Stimulated activated CD8-positive, alpha-beta memory T cell treated with anti-CD3 and anti-CD28 coated beads, Interleukin-7, amount 100 ng/mL, for 24 hours (primary cell): ENCODE measurements at places on chromosomes 1 and 21.
A peak's percentile ranks its signal among the peaks of the same experiment; 100 is the strongest.

DNA sequence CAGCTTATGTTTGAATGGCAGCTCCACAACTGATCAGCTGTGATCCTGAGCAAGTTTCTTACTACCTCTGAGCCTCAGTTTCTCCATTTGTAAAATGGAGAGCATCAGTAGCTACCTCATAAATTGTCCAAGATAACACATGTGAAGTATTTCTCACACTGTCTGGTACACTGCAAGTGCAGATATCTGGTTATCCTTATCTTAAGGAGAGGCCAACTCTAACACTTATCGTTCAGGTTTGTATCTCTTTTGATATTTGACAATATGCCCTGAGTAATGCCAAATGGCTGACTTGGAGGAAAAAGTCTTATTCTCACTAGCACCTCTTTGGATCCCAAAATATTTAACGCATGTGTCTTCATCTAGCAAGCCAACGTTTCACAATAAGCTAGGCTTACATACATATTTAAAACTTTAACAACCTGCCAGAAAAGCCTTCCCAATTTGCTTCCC is 2.7 kb downstream of the CSRP1 start:
- no peak for DNase-seq

- DNase-seq = no peak
Observed at GRCh38 chr1:174000371-174000770, 21.8 kb downstream of the RC3H1 start.

GRCh38 chr1:193747579-193747978 is 561.2 kb upstream of the B3GALT2 start:
- no peak for DNase-seq

DNA sequence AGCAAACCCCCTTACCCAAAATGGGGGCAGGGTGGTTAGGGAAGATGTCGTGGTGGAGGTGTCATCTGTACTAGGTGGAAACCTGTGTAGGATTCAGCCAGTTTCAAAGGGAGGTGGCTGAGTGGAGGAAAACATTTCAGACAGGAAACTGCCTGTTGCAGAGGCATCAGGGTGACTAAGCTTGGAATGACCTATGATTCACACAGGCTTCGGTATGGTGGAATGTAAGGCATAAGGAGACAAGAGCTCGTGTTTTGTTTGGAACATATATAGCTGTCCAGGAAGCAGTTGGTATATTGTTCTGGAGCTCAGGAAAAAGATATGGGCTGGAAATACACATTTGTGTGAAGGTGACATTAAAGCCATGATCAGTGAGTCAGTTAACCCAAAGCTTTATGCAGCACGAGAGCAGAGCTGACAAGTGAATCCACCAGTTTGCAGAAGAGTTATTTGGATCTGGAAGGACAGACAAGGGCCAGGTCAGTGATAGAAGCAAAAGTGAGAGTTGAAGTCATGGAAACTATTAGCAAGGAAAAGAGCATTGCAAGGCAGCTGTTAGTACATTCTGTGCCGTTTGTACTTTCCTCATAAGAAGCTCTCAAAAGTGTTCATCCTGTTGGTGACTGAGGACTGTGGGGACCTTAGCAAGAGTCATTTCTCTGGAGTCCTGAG is 12.2 kb downstream of the UTP25 start:
- no peak for DNase-seq

DNA sequence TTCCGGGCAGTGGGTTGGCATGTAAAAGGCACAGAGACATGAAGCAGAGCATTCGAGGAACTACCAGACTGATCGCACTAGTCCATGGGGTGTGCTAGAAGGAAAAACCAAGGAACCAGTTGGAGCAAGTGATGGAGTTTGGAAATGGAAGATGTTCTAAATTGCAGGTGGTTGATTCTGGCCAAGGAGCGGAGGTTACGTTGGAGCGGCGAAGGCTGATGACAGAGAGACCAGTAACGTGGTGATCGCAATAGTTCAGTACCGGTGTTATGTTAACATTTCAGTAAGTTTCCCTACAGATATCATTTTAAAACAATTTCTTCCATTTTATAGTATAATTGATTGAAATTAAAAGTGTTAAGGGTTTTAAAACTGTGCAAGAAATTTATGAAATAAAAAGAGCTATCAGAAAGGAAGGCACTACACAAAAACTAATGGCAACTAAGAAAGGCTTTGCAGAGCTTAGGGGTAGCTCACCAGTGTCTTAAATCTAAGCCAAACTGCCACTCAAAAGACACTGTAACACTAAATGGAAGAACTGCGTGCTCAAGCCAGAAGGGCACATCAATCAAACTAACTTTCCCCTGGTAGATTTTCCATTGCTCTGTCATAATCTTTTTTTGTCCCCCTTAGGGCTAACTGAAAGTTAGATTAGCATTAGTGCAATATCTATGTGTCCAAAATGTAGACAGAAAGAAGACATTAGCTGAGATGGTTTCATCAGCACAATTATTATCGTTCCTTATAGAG is 11.3 kb upstream of the HEATR1 start:
- no peak for DNase-seq

DNA sequence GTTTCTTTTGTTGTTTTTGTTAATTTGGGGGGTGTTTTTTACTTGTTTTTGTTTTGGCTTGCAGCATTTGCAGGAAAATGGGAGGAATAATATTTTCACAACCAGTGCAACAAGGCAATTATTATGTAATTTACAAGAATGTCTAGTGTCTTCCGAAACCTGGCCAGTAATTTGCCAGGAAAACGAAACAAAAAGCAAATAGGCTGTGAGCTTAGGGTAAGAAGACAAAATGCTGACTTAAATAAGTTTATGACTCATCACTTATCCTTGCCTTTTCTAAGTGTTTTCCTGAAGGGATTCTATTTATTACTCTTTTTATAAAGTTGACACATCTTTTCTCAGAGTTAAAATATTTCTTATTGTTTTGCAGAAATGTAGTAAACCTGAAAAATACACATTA is 49.8 kb downstream of the KCNT2 start:
- no peak for DNase-seq

DNA sequence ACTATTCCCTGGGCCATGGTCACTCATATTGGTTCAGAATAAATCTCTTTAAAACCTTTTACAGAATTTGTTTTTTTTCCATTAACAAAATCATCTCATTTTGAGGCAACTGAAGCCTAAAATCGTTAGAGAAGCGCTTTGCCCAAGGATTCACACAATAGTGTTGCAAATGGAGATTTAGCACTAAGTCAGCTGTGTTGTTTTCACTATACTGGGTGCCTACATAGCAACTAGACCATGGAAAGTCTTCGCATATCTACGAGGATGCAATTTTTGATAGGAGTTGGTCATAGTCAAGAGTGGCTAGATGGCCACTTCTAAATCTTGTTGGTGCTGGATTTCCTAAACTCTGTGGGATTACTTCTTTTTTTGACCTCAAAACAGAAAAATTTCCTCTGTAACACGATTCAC is 530 bp upstream of the TIPRL start:
- no peak for DNase-seq

DNA sequence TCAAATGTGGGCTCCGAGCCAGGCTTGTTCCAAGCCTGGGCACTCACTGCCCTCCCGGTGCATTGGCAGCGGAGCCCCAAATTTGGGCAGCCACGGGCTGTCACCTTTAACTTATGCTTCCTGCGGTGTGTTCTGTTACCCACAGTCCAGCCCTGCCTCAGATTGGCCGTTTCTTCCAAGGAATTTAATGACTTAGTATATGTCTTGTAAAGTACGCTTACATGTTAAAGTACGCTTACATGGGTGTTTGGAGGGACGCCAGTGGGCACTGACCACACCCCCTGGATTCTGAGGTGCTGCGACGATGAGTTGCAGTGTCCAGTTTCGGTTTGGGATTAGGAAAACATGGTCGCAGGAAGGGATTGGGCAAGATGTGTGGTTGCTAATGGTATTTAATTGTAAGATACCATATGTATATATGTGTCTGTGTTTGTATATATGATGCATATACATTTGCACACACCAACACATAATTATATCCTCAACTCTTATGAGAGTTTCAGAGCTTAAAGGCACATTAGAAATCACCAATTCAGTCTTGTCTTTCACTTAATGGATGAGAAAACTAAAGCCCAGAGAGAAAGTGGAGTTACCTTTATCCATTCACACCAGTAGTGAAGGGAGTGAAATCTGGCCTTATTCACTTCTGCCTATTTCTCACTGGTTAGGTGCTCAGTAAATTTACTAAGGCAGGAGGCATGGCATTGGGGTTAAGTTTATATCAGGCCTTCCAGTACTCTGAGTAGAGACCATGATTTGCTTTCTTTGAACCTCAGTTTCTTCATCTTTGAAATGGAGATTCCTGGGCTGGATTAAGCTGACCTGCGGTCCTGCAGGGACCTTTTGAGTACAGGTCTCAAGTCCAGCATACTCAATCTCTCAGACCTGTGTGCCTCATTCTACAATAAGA is 1.0 kb downstream of the SMYD2 start:
- DNase-seq = no peak

- no peak for DNase-seq
Observed at GRCh38 chr1:94607398-94607797, 65.8 kb upstream of the F3 start.

GRCh38 chr1:50438945-50439344 is 15.7 kb upstream of the DMRTA2 start:
- DNase-seq = no peak

GRCh38 chr1:19384113-19384512 is 72.0 kb downstream of the SLC66A1 start:
- no peak for DNase-seq

- DNase-seq = no peak
Observed at GRCh38 chr1:48936436-48936835, 159.7 kb upstream of the BEND5 start.

- peak; percentile 1 for DNase-seq
Observed at GRCh38 chr1:91282695-91283420, 121.8 kb downstream of the HFM1 start.

GRCh38 chr1:27102707-27103468 is 52.0 kb downstream of the SLC9A1 start:
- peak; percentile 74 for DNase-seq

GRCh38 chr21:36854391-36854790 is 112.1 kb downstream of the HLCS start:
- no peak for DNase-seq

- no peak for DNase-seq
Observed at GRCh38 chr21:16211339-16212303, 481.8 kb downstream of the USP25 start.

DNA sequence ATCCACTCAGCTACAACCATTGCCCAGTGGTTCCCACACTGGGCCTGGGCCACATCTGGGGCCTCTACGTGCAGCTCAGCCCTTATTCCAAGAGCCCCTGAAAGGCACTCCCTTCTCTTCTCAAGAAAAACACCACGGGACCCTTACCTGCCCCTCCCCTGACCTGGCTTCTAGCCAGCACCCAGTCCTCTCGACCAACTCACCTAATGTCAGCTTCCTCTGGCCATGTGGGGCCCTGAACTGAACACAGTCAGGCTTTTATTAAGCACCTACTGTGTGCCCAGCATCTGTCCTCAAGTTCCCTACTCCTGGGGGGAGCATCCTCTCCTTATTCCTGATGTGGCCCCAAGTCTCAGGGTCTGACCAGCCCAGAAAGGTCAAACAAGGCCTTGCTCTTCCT is 208.4 kb downstream of the MATN1 start:
- DNase-seq = no peak

- no peak for DNase-seq
Observed at GRCh38 chr1:116289193-116289592, 83.9 kb upstream of the ATP1A1 start.

DNA sequence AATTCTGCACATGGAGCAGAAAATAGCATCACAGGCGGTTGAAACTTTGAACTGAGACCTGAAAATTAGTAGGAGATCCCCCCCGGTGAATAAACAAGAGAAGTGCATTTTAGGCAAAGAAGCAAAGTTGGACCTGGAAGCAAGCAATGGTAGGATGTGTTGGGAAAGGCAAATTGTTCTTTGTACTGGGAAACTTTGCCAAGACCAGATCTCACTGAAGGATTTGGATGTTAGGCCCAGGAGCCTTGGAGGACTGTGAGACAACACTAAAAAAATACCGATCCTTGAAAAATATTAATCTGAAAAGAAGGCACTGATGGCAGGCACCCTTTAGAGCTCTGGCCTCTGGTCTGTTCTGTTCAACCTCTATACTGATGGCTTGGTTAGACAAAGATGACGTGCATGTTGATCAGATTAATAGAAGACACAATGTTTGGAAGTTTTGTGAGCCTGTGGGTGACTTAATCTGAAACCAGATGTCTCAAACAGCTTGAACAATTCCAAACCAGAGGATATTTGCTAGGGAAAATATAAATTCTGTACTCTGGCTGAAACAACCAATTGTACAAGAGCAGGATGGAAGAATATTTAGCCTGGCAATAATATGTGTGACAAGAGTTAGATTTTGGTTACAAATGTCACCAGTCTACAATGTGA is 108.4 kb downstream of the ROR1 start:
- no peak for DNase-seq

DNA sequence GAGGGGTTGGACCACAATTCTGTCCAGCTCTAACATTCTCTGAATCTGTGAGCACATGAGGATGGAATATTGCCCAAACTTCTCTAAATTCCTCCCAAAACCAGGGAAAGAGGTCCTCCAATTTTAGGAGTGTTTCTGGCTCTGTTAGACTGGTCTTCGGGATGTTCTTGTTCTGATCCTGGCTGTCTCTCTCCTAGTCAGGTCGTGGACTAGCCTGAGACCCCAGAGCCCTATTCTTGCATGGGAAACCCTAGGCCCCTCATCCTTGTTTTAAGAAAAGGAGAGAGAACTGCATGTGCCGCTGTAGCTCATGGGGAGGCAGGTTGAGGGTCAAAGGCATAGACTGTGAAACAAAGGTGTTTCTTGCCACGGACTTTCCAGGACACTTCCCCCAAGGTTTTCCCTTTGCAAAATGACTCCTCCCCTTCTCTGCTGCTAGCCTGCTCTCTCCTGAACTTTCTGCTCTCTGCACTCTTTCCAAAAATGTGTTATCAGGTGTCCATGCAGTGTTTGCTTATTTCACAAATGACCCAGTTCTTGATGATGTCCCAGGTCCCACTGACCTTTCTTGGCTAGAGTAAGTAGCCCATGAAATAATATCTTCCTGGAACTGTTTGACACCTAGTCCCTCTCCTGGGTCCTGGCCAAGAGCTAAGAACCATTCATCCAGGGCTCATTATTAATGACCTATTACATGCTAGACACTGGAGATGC is 29.3 kb upstream of the RD3 start:
- DNase-seq = no peak

DNA sequence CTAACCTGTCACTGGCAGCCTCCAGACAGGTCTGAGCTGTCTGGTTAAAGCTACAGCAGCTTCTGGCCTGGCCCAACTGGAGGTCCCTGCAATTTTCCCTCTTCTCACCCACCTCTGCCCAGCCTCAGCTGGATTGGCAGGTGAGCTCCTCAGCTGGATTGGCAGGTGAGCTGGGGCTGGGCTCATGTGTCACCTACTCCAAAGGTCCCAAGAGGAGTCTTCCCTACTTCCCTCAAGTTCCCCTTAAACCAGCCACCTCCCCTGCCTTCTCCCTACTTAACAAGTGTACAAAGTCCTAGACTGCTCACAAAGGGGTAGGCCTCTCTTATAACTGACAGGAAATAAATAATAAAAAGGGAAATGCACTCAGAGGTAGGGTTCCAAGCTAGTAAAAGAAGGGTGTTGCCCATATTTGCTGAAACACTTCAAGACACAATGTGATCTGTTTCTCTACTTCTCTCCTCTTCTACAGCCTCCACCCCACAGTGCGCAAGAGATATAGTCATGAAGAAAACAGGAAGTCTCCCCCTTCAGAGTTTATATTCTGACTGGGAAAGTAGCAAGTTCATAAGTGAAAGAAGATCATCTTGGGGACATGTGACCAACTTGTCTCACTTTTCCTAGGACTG is at the start of gene GPA33:
TSS of gene GPA33 (minus strand) at position 64 of the 629 bp plus-strand sequence. CDS start 90 bp downstream, outside the sequence.
- no peak for DNase-seq
